ENCODE measurements at places on chromosomes 4 and X.
A peak's percentile ranks its signal among the peaks of the same experiment; 100 is the strongest.

GRCh38 chr4:38179690-38180377 lies 219.6 kb downstream of the PTTG2 start:
- DNase-seq: peak; percentile 78

GRCh38 chrX:98380556-98380955 lies 1496.8 kb downstream of the RPA4 start:
- no peak for DNase-seq

- no peak for DNase-seq
Observed at GRCh38 chr4:40285692-40286091, 49.4 kb upstream of the CHRNA9 start.

DNA sequence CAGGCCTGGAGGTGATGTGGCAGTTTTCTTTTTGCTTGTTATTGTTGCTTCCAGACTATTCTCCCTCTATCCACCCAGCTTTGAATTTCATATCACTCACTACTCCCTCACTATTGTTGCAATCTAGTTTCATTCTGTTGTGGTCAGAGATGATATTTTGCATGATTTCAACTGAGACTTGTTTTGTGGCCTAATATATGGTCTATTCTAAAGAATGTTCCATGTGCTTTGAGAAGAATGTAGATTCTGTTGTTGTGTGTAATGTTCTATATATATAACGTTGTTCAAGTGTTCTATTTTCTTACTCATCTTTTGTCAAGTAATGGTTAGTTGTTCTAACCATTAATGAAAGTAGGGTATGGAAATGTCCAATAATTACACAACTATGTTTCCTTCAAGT lies 59.0 kb downstream of the THOC2 start:
- DNase-seq: peak; percentile 6

DNA sequence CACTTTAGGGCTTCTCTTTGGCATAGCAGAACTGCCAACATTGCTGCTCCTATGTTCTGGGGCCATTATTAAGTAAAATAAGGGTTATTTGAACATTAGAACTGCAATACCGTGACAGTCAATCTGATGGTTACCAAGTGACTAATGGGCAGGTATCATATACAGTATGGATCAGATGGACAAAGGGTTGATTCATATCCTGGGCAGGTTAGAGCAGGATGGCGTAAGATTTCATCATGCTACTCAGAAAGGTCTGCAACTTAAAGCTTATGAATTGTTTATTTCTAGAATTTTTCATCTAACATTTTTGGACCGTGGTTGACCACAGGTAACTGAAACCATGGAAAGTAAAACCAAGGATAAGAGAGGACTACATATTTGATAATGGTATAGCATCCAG lies 40.9 kb downstream of the BRCC3 start:
- peak; percentile 0 for DNase-seq
